Aortic smooth muscle cell (primary cell): ENCODE measurements at places on chromosomes 13 and 19. TPM values are rescaled to one million over a fixed set of nuclear protein-coding genes. Genes with fewer than 3 reads are reported as not detected.

KIR3DL1 gene
- not detected in 2 replicates for total RNA-seq

PRTN3 gene
- not detected in 2 replicates for total RNA-seq

KLK1 gene
- total RNA-seq = not detected in 2 replicates

DIRAS1 gene
- 0.66 and 2.9 TPM in 2 replicates for total RNA-seq

EFNB2 gene
- total RNA-seq = 8.2 and 13.1 TPM in 2 replicates

C19orf33 gene
- not detected in 2 replicates for total RNA-seq

ZNF440 gene
- 8.3 and 8.8 TPM in 2 replicates for total RNA-seq

BCAM gene
- 7.3 and 30.0 TPM in 2 replicates for total RNA-seq

BABAM1 gene
- total RNA-seq = 81.6 and 107 TPM in 2 replicates

ANKRD27 gene
- 32.0 and 34.7 TPM in 2 replicates for total RNA-seq

FUT3 gene
- total RNA-seq = not detected in 2 replicates

CHAF1A gene
- total RNA-seq = 9.1 and 19.2 TPM in 2 replicates

CEACAM19 gene
- total RNA-seq = 1.8 and 4.9 TPM in 2 replicates

FGF14 gene
- total RNA-seq = 0.13 and 0.25 TPM in 2 replicates

ADPRHL1 gene
- 0.37 and 0.53 TPM in 2 replicates for total RNA-seq

IL11 gene
- total RNA-seq = 1.1 and 14.9 TPM in 2 replicates

NKPD1 gene
- 0.06 and 0.26 TPM in 2 replicates for total RNA-seq

FUT1 gene
- total RNA-seq = 0.25 and 0.26 TPM in 2 replicates

NTF4 gene
- not detected in 2 replicates for total RNA-seq

ADGRE3 gene
- not detected in 2 replicates for total RNA-seq

OLFM2 gene
- total RNA-seq = 0.19 and 1.3 TPM in 2 replicates

TMEM238 gene
- 0.12 and 0.26 TPM in 2 replicates for total RNA-seq

ATP12A gene
- not detected in 2 replicates for total RNA-seq

AP1M2 gene
- total RNA-seq = 0.19 TPM in 1 of 2 replicates, not detected in the other

LYL1 gene
- 0.87 and 1.1 TPM in 2 replicates for total RNA-seq

LINGO3 gene
- not detected in 2 replicates for total RNA-seq

DACT3 gene
- 3.2 and 7.5 TPM in 2 replicates for total RNA-seq

RNF225 gene
- 0.12 and 0.26 TPM in 2 replicates for total RNA-seq

ACP7 gene
- 0.12 TPM in 1 of 2 replicates, not detected in the other for total RNA-seq

VAV1 gene
- total RNA-seq = not detected in 2 replicates

CD22 gene
- total RNA-seq = 0.40 and 0.56 TPM in 2 replicates

IL12RB1 gene
- total RNA-seq = 0.06 and 0.26 TPM in 2 replicates

SIGLEC12 gene
- not detected in 2 replicates for total RNA-seq

WDR87 gene
- total RNA-seq = not detected in 2 replicates

TMED1 gene
- 47.0 and 55.4 TPM in 2 replicates for total RNA-seq

CYSLTR2 gene
- total RNA-seq = 0.26 TPM in 1 of 2 replicates, not detected in the other

ZNF439 gene
- 6.7 and 7.4 TPM in 2 replicates for total RNA-seq

KLK12 gene
- not detected in 2 replicates for total RNA-seq

TIMM50 gene
- 50.5 and 68.8 TPM in 2 replicates for total RNA-seq
